Right cardiac atrium (tissue), 5 donors: ENCODE measurements at places on chromosomes 5 and 9.

DNA sequence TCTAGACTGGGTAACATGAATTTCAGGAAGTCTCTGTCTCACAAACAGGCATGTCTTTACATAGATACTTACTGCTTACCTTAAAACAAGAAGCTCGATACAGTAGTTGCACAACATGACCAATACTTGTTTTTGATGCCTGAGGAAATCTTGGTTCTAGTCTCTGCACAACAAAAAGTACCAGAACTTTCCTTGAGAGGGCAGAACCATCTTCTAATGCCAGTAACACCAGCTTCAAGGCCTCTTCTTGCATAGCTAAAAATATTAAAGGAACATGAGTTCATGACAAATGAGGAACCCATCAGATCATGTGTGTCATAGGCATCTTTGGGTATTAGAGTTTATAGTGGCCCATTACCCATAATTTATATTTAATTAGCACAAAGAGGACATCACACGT, 22.0 kb downstream of the RC3H2 start:
- no peak for DNase-seq

- DNase-seq, result no peak
These were observed 17.8 kb downstream of the IFNA5 start for GRCh38 chr9:21287280-21287679.

DNA sequence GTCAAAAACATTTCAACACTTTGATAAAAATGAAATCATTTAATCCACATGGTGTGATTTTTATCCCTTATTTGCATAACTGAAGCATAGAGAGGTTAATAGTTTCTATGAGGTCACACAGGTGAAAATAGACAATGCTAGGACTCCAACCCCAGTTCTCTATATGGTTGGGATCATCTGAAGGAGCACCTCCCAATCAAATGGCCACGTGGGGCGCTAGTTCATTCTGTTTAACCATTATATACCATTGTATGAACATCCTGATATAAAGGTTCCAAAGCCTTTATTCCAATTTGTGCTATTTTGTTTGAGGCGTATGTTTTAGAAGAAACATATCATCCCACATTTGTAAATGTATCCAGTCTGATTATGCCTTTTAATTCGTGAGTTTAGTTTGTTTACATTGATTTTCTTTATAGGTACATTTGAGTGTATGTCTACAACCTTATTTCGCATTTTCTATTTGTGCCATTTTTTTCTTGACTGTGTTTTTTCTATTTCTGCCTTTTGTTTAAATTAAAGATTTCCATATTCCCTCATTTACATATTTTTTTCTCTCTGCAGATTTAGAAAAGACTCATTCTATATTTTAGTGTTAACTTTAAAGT, 1092.0 kb downstream of the MAT2B start:
- no peak for DNase-seq

GRCh38 chr9:109887079-109887478, 107.1 kb downstream of the PALM2AKAP2 start:
- DNase-seq, result no peak

GRCh38 chr5:148620696-148621095, 33.6 kb downstream of the HTR4 start:
- DNase-seq, result no peak

DNA sequence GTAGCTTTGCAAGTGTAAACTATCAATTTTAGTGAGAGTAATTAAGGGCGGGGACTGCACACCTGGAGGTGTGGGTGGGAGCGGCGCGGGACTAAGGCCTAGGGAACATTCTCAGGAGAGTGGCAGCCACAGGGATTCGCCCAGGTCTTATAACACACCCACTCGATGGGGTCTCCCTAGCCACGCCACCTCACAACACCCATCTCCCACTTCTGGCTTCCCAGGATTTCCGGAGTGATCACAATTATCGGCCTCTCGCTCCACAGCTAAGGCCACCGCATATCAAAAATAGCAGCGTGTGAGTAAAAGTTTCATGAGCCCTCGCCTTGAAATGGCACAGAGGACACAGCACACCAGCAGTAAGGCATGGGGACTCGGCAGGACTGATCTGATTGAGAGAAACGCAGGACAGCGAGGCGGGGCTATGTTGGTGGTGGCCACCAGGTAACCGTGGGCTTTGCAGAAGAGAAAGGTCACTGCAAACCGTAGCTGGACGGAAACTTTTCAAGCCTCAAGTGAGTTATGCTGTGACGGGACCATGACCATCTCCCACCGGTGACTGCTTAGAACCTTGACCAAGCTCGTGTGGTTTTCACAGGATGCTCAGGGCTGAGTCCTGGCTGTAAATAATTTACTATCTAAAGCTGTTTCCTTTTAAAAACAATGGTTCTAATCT, 1.1 kb upstream of the LPAR1 start:
- DNase-seq, result peak; percentile 19

- DNase-seq, result no peak
These were observed 324.4 kb upstream of the ADAMTSL1 start for GRCh38 chr9:18149471-18150011.
